ENCODE measurements at places on chromosomes 5 and 9. TPM values are rescaled to one million over a fixed set of nuclear protein-coding genes. Genes with fewer than 3 reads are reported as not detected.

DNA sequence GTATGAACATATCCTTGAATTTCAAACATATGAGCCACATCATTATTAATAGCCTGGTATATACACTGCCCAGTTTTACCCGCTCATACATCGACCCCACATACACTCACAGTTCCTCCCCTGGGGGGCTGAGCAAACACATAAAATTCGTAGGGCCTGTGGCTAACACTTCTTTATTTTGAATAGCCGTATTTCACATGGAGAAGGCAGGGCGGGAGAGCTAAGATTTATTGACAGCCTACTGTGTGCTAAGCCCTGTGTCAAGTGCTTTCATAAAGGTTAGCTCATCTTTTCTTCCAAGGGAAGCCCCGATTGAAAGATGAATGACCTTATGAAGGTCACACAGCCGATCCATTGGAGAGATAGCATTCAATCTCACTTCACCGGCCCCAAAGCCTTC is 134.4 kb downstream of the ENC1 start:
- no peak for DNase-seq

SLC25A48 gene
- total RNA-seq, result 0.91 TPM

- no peak for DNase-seq
Observed at GRCh38 chr9:111938427-111938800, 41.8 kb downstream of the UGCG start.

PSMB7 gene
- 110 TPM for total RNA-seq

DNA sequence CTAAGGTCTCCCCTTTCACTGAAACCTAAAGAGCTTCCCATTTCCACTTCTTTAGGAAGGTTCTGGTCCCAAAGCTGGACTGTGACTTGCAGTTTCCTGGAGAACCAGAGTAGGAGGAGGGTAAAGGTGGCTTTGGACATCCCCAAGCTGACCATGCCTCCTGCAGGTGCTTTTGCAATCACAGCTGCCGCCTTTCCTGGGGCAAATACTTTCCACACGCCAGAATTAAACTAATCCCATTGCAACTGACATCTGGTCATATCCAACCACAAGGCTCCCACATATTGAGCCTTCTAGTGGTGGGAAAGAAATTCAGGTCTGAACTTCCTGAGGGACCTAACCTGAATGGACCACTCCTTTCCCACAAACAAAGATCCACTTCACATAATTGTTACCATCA is 92.7 kb downstream of the NRG2 start:
- no peak for DNase-seq

NDUFAF2 gene
- 8.2 TPM for total RNA-seq

FGD3 gene
- total RNA-seq, result 1.5 TPM

FBXL17 gene
- total RNA-seq, result 39.9 TPM

TNFAIP8 gene
- total RNA-seq, result 8.6 TPM

DNA sequence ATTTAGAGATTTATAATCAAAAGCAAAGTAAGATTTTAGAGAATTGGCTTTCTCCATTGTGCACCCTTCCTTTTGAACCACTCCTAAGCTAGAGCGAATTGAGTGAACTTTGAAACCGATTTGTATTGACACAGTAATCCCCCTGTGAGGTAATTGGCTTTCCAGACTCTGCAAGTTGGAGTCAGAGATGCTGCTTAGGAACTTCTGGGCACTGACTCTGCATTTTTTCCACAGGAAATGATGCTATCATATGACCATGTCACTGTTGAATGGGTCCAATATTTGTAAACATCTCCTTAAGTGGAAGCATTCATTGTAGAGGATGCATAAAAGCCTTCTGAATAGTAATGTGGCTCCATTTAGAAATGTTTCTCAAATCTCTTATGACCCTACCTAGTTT is 394.4 kb upstream of the ZNF608 start:
- DNase-seq, result no peak

PTCH1 gene
- 60.2 TPM for total RNA-seq

Measured in cerebellum (tissue), 4 donors.